ENCODE measurements at places on chromosomes 1 and 21.

GRCh38 chr1:19668888-19669287, 4.2 kb downstream of the HTR6 start:
- no peak for DNase-seq

DNA sequence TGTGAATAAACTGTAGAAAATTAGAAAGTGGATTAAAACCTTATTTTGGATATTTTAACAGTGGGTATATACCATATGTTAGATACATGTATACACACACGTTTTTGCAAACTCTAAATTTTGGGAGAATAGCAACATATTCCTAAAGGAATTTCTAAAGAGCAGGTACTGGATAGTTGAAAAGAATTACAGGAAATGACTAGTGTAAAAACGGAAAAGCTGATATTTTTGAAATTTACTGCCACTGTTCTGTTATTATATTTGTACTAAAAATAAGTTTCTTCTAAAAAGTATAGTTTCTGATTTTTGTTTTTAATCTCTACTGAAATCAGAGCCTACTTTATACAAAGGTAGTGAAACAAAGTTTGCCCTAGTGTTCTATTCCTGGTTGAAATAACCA, 114.1 kb downstream of the HS2ST1 start:
- DNase-seq = no peak

DNA sequence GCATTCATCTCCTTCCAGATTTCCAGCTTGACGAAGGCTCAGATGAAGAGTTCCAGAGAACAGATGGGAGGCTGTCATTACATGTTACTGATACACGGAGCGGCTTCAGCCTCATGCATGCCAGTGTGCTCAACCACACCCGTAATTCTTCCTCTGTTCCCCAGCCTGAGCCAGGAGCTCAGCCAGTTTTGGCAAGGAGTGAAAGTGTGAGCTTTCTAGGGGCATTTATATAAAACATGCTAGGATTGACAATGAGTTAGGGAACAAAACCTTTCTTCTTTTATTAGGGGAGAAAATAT, 290.4 kb upstream of the PLXNA2 start:
- DNase-seq = no peak

GRCh38 chr21:42421018-42421793, 17.5 kb downstream of the UBASH3A start:
- DNase-seq = no peak

DNA sequence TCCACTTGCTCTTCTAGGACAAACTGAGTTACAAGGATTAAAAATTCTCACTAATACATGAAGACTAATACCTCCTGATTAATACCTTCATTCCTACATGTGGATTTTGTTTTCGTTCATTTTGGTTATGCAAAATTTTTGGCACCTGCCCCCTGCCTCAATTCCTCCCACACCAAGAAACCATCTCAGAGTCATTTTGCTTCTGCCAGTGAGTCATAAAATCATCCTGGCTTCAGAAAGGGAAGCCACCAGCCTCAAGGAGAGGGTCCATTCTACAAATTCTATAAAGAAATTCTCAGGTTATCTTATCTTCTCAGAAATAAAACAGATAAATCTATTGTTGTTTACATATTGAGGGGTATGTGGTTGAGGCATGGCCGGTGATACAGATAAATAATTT, 103.2 kb upstream of the COA6 start:
- DNase-seq = no peak

DNA sequence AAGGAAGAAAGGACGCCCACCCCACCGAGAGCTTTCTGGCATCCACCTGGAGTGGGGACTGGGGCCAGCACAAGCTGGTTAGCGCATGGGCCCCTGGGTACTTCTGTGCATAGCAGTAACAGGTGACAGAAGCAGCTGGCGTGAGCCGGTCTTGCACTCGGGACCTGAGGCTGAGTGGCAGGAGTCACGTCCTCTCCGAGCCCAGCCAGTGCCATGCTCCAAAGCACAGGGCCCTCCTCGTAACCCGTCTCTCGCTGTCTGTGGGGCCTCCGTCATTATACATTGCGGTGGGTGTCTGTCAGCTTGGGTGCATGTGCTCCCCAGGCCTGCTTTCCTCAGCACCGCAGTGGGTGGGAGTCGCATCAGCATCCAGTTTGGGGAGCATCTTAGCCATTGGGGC, 87.6 kb upstream of the VAMP3 start:
- no peak for DNase-seq

- DNase-seq = no peak
Observed at GRCh38 chr1:22228505-22228911, 85.6 kb upstream of the WNT4 start.

DNA sequence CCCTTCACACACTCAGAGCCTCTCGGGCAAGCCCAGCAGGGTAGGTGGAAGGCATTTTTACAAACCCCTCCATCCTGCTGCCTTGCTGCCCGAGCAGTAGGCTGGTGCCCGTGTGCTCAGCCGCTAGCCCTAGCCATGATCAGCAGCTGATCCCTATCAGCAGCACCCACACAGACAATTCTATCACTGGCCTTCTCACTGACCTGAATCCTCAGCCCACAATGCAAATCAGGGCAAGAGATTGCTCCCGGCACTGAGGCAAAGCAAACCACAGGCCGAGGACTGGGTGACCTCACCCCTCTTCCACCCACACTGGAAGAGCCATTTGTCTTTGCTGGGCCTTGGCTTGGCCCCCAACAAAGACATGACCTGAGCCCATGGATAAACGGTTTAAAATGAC, 895 bp upstream of the PDZK1 start:
- DNase-seq = no peak

GRCh38 chr1:87840767-87841166, 512.1 kb downstream of the LMO4 start:
- no peak for DNase-seq
